ENCODE measurements at places on chromosomes 12 and 14.

DNA sequence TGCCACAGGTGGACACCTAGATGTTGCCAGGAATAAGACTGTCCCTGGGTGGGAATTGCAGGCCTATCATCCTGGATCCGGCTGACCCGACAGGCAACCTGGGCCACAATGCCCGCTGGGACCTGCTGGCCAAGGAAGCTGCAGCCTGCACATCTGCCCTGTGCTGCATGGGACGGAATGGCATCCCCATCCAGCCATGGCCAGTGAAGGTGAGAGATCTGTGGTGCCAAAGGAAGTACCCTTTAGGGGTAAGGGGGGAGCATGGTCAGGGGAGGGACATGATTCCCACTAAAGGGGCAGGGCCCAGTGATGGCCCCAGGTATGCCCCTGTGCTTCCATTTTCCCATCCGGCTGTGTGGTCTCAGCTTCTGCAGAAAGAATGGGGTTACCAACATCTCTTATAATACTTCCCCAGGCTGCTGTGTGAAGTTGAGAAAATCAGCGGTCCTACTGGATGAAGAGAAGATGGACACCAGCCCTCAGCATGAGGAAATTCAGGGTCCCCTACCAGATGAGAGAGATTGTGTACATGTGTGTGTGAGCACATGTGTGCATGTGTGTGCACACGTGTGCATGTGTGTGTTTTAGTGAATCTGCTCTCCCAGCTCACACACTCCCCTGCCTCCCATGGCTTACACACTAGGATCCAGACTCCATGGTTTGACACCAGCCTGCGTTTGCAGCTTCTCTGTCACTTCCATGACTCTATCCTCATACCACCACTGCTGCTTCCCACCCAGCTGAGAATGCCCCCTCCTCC is 8.6 kb upstream of the OAS2 start:
- no peak for DNase-seq

GRCh38 chr12:106416273-106416672 is 58.7 kb downstream of the POLR3B start:
- DNase-seq, result no peak

DNA sequence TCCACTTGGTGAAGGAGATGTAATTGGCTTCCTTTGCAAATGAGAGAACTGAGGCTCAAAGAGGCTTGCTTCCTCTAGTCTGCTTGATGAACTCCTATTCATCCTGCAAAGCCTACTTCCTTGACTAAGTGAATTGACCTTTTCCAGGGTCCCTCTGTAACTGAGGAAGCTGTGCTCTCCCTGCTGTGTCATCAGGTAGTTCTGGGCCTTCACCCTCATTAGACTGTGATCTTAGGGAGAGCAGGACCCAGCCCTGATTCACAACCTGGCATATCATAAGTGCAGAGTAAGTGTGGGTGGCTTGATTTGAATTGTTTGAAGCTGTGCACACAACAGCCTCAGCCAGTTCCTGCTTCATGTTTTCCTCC is 16.3 kb downstream of the ASB2 start:
- no peak for DNase-seq

DNA sequence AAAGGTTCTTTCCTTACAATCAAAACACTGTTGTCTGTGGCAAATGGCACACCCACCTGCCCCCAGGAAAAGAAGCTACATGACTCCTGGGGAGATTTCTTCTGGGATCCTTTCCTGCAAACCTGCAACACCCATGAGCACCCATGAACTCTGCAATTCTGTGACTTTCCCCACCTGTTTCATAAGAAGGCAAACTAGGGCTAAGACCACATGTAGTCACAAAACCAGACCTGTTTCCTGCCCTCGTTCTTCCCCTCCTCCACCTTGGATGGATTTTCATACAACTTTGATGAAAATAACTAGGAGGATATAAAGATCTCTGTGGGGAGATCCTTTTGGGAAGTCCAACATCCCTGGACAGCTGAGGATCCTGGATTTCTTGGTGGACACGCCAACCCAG is 1084.7 kb downstream of the BCL11B start:
- DNase-seq, result no peak

GRCh38 chr14:70032447-70032846 is 153.2 kb downstream of the SMOC1 start:
- no peak for DNase-seq

DNA sequence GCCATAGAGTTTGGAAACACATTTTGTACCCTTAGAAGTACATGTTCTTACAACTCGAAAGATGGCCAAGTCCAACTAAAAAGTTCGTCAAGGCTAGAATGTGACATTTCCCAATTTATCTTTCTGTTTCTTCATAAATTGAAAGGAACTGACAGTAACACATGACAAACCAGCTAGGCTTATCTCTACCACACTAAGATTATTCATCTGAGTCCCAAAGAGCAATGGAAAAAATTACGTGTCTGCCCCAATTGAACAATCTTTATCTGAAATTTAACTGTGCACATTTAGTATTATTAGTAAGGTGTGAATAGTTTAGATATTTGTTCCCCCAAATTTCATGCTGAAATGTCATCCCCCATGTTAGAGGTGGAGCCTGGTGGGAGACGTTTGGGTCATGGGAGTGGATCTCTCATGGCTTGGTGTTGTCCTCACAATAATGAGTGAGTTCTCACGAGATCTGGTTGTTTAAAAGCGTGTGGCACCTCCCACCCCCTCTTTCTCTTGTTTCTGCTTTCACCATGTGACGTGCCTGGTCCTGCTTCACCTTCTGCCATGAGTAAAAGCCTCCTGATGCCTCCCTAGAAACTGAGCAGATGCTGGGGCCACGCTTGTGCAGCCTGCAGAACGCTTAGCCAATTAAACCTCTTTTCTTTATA is 13.3 kb downstream of the CPM start:
- no peak for DNase-seq

- peak; percentile 71 for DNase-seq
Measured at GRCh38 chr12:11855983-11856374, 206.5 kb downstream of the ETV6 start.

DNA sequence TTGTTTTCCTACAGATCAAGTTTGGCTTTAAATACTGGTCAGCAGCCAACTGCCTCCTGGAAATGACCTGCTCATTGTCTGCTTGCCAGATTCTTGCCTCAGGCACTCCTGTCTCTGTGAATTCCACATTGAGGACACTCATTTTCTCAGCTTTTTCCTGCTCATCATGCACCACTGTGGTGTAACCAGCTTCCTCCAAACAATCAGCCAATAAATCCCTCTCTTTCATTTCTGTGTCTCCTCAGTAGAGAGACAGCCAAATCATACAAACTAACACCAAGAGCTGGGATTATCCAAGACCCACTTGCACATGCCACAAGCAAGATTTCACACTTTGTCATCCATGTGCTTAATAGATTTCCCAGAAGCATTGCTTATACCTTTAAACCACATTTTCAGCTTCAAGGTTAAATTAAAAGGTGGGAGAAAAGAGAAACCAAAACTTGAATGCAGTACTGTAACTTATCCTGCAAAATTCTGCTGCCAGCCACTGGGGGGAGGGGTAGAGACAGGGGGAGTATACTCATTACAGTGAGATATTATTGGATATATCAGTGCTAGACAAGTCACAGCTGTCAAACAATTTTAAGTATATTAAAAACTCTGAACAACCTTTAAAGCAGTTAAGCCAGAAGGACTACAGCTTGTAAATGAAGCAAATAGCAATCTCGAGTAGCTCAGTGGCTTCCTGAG is 105.0 kb downstream of the PPP2R5E start:
- peak; percentile 36 for DNase-seq

All from AML-193 (cell line).